Astrocyte of the spinal cord (primary cell): ENCODE measurements at places on chromosomes 1 and 21.
A peak's percentile ranks its signal among the peaks of the same experiment; 100 is the strongest.

GRCh38 chr1:243786531-243786930 is 63.5 kb downstream of the AKT3 start:
- DNase-seq: no peak

DNA sequence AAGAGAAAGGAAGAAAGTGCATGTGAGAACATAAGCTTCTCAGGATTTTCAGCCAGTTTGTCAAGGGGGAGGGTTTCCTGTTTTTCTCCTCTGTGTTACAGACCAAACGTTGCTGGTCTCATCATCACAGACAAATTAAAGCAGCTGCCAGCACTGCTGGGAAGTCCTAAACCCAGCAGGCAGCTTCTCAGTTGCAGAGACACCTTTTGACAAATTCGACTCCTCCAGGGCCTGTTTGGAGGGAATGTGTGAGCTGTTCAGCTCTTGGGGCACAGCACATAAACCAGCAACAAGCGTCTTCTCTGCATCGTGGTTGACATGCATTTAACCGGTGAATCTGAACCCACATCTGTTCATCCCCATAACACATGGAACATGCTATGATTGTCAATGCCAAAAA is 454.6 kb upstream of the RUNX1 start:
- DNase-seq: peak; percentile 50

- no peak for DNase-seq
Observed at GRCh38 chr1:99571092-99571734, 74.7 kb upstream of the PALMD start.

DNA sequence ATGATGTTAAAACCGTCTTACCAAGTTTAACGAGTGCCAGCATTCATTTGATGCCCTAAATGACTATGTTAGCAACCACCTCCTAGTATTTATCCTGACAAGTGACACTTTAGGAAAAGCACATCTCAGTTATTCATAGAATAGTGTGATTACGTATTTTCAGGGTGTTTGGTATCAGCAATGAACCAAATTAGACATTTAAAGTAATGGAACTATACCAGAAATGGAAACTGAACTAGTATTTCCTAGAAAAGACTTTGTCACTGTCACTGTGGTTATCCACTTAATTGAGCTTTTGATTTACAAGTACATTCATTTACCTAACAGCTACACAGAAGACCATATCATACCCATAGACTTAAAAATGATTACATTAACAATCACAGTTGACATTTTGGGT is 3.6 kb upstream of the IL12RB2 start:
- no peak for DNase-seq

- no peak for DNase-seq
Observed at GRCh38 chr1:216562383-216562782, 139.1 kb upstream of the USH2A start.

GRCh38 chr1:232416026-232416568 is 213.8 kb downstream of the SIPA1L2 start:
- DNase-seq: no peak

GRCh38 chr1:29579821-29580425 is 343.6 kb downstream of the PTPRU start:
- DNase-seq: peak; percentile 82

- no peak for DNase-seq
Observed at GRCh38 chr1:117615474-117615873, 9.6 kb downstream of the TENT5C start.

DNA sequence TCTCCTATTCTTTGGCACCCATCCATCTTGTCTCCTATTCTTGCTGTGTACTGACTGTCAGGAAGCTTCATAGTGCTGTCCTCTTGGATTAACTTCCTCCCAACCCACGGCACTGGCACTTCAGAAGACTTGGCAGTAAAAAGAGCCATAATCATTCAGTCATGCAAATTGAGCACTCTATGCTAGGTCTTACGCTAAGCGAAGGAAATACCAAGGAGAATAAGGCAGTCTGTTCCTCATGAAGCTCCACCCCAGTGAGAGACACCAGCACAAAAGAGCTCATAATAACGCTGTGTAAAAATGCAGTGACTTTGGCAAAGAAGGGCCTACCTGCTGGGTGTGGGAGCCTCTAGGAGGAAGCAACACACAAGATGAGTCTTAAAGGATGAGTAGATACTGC is 67.1 kb downstream of the GFI1 start:
- DNase-seq: no peak

GRCh38 chr1:100353071-100353801 is 930 bp downstream of the CDC14A start:
- DNase-seq: no peak

DNA sequence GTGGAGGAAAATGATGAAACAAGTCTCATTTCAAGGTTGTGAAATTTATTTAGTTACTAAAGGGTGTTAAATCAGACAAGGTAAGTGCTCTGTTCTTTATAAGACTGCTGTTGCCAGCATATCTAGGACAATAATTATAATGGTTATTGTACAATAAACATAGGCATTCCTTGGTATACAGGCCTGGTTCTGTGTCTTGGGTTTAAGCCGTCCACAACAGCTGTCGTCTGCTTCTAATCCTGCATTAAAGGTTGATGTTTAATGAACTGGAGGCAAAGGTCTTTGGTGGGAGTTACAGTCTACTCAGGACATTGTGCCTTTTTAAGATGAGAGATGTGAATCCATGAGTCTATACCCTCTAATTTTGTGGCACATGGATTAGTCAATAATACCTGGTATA is 23.4 kb upstream of the FMO4 start:
- no peak for DNase-seq

DNA sequence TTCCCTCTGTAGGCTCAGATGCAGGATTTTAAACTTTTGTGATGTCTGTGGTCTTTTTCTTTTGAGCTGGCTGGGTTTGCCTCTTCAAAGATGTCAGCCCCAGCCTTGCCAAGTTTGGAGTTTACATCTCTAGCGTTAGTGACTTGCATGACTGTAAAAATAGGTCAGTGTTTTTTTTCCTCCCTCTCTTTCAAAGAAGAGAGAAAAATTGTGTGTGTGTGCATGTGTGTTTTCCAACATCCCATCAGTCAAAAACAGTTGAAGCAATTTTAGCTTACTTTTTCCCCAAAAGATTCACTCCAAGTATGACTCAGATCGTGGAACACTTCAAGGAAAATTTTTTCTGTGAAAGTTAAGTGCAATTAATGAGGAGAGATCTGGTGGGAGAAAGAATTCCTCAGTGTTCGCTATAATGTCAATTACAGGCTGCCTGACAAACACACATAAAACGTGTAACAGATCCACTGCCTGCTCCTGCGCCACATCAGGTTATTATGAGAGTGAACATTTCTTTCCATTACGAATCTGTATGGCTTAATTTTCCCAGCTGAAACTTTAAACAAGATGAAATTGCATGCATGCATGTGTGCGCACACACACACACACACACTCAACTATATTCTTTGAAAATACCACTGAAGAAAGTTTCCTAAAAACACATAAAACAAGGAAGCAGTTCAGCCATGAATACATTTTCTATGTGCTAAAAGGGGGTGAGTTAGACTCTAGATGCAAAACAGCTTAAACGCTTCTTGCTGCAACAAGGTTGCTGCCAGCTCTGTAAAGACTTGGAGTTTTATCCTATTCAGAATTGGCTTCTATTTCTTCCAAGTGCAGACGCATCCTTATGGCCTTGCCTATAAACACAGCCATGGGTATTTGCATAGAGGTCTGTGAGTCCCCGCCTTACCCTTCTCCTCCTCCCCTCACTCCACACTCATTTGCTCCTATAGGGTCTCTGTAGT is 55.5 kb downstream of the TLR5 start:
- DNase-seq: no peak
